ENCODE measurements at places on chromosomes 16 and 17. TPM values are rescaled to one million over a fixed set of nuclear protein-coding genes. Genes with fewer than 3 reads are reported as not detected.

PDPR gene
- total RNA-seq: 15.7 TPM

GRB7 gene
- total RNA-seq: 1.2 TPM

KRT33B gene
- not detected for total RNA-seq

- DNase-seq: peak; percentile 29
These were observed 24.5 kb downstream of the TRPV2 start for GRCh38 chr17:16439811-16440351.

DNA sequence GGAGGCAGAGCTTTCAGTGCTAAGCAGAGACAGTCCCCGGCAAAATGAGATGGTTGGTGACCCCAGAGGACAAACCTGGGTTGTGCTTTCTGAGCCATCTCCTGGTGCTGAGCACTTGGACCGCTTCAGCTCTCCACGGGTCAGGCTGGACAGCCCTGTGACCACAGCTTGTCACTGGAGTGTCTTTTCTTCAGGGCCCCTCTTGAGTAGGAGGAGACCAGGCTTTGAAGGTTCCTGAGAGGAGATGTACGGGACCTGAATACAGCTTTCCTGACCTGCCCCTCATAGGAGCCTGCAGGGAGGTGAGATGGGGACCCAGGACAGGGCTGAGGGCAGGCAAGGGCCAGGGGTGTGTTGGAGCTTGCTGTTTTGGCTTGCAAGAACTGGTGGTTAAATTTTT lies 17.8 kb upstream of the ADGRG1 start:
- no peak for DNase-seq

GRCh38 chr17:9451934-9452333 lies 123.7 kb downstream of the STX8 start:
- DNase-seq: no peak

- no peak for DNase-seq
These were observed 8.5 kb upstream of the LONP2 start for GRCh38 chr16:48235556-48236136.

DNA sequence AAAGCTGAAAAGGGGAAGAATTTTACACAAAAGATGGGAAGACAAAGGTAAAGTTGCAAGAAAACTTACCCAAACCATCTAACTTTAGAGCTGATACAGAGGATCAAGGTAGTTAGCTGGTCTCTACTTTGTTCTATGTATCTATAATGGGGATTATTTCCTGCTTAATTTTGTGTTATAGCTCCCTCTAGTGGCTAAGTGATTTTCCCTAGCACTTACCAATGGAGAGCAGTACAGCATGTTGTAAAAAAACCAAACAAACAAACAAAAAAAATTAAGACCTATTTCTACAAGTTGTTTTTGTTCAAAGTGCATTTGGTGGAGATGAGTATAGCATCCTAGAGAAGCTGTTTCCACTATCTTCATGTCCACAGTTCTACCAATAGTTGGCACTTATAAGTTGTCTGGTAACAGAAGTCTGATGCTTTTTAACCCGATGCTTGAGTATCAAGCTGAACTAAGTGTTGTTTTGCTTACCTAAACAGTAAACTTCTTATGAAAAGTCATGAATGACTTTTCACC lies 7.5 kb downstream of the SRSF1 start:
- DNase-seq: no peak

GRCh38 chr16:56372013-56372634 lies 53.2 kb downstream of the AMFR start:
- peak; percentile 27 for DNase-seq

GRCh38 chr17:70810609-70811008 lies 641.3 kb downstream of the KCNJ2 start:
- no peak for DNase-seq

GRCh38 chr17:27949304-27949703 lies 56.1 kb upstream of the LYRM9 start:
- no peak for DNase-seq

DNA sequence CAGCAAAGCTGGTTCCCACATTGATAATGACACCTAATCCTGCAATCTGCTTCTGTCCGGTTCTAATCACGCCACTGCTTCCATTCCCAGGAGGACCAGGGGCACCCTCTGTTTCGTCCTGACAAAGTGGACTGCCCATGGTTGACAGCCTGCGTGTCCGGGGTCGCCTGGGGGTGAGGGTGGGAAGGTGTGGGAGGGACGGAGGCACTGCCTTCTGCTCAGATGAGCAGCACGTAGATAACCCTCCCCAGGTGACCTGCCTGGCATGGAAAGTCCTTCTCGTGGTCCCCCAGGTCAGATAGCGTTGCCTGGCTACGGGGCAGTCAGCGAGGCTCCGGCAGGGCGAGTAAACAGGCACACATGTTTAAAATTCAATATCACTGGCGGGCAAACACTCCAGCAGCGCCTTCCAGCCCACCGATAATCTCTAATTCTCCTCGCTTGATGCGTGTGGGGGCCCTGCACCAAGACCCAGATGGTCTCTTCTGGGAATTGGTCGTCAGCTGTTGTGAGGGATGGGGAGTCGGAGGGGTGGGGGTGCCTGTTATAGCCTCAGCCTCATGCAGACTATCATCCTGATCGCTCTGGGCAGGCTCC lies 132.2 kb downstream of the RAP1GAP2 start:
- DNase-seq: no peak

DNA sequence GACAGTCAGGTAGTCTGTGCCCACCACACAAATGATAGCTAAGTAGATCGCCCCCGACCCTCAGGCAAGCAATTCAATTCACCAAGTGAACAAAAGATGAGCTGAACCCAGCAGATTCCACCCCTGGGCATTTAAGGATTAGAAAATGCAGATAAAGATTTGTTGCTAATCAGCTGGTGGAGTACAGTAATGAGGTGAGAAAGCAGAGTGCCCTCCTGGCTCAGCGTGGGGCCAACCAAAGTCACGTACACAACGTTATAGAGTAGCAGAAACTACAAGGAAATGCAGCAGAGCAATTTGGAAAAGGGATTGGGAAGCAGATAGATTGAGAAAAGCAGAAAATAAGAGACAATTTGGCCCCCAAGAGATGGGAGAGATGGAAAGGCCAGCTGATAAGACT lies 91.2 kb downstream of the SOX9 start:
- no peak for DNase-seq

DNA sequence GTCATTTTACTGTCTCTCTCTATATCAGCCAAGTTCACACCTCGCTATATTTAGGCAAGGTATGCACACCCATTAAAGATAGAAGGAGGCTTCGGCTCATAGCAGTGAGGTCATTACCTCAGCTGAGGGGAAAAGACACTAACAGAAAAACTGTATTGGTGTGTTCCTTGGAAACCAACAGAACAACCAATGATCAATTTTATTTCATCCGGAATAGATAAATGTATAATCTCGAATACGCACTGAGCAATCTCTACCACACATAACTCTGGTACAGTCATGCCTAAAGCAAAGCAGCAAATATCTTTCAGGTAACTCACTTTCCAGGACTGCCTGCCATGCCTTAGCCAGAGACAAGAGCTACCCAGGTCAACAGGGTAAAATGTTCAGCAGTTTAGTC lies 109.9 kb upstream of the CORO6 start:
- DNase-seq: no peak

DNA sequence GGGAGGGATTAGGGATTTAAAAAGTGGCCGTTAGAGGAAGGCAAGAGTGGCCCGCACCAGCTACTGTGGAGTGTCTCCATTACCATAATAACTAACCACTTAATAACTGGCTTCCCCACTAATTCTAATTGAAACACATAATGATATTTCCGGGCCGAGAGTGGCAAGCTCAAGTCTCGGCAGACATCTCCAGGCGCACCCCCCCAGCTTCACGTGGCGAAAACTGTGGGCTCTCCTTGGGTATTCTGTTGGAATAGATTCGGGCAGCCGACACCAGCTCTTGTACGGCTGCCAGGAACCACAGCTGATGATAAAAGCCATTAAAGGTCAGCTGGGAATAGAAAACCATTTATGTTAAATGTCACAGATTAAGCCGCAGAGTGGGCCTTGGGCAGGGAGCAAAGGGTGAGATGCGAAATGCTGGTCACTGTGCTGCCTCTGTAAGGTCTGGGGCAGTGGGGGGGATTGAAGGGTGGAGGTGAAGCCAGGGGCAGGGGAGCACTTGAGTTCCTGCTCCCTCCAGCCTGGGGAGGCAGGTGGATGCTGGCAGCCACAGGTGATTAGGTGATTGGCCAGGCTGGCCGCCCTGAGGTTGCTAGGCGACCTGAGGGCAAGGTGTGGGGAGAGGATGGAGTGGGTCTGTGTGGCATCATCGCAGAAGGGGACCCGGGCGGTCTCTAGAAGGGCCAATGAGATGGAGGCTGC lies 115.6 kb upstream of the SDK2 start:
- DNase-seq: no peak

GRCh38 chr17:32920293-32920692 lies 7.7 kb upstream of the TMEM98 start:
- DNase-seq: no peak

- no peak for DNase-seq
These were observed 6.3 kb downstream of the TK1 start for GRCh38 chr17:78180508-78180907.

All from activated CD4-positive, alpha-beta memory T cell treated with anti-CD3 and anti-CD28 coated beads for 36 hours (primary cell).